ENCODE measurements at places on chromosomes 6 and 20.

DNA sequence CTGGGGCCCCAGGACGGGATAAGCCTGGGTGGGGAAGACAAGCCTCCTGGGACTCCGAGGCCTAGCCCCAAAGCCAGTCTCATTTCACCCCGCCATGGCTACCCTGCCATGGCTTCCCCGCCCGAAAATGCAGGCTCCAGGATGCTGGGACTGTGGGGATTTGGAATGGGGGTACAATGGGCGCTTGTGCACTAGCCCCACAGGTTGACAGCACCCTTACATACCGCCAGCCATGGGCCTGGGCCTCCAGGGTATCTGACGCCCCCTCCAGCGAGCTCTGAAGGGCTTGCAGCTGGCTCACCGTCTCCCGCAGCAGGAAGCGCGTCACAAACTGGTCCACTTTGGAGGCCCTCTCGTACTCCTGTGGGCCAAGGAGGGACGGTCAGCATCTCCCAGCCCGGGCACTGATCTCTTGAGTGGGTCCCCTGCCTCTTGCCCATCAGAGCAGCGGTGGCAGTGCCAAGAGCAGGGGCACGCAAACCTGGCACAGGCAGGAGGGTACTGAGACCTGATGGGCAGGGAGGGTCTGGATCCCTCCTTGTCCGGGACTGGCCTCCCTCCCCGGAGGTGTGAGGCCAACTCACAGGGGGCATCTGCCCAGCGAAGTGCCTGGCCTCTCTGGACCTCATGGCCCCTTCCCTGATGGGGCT lies 2.0 kb upstream of the C20orf144 start:
- no peak for DNase-seq

GRCh38 chr6:150741633-150742200 lies 123.8 kb upstream of the MTHFD1L start:
- no peak for DNase-seq

DNA sequence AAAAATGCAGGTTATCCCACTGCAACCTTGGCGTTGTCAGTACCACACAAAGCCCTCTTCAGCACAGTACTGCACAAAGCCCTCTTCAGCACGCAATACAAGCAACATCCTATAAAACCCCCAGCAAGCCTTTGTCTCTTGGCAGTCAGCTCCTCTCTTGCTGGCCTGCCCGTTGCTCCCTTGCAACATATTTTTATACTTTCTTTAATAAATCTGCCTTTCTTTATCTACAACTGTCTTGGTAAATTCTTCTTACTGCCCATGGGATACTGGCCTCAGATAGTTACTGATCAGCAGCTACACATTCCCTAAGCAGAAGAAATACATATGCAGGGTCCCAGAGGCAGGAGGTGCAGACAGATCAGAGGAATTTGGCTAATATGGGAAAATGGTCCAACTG lies 70.5 kb upstream of the MAP3K4 start:
- no peak for DNase-seq

GRCh38 chr6:145836170-145836569 lies 21.6 kb upstream of the FBXO30 start:
- no peak for DNase-seq

GRCh38 chr6:47196113-47196512 lies 113.6 kb downstream of the TNFRSF21 start:
- DNase-seq = no peak

DNA sequence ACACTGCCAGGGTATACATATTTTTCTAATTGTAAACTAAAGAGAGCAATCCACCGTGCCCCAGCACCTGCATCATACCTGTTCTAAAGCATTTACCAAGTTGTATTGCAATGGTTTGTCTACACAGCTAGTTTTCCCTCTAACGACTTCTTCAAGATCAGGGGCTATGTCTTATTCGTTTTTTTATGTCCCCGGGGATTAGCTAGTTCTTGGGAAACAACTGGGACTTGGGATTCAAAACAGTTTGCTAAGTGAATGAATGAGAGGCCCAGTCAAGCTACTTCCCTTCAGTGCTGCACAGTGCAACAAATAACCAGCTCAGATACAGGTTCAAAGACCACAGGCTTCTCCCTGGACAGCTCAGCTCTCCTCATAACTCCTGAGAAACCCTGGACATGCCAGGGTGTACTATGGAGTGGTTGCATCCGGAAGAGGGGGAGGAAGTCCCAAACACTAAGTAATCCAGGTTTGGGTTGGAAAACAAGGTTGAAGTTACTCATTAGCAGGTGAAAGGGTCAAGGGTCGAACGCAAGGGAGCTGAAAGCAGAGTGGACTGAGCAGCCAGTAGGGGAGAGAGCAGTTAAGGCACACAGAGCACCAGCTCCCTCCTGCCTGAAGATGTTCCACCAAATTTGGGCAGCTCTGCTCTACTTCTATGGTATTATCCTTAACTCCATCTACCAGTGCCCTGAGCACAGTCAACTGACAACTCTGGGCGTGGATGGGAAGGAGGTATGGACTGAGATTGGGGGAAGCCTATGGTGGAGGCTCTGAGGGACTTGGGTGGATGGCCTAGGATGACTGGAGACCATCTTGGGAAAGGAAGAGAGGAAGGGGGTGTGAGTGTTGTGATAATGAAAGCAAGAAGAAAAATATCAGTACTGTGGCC lies at the start of gene APOM:
Gene APOM (plus strand): TSS at position 546 of the 889 bp plus-strand sequence. CDS start 73 bp downstream, at position 619.
- no peak for DNase-seq

GRCh38 chr6:35514587-35514986 lies 1.9 kb upstream of the TULP1 start:
- DNase-seq = no peak

DNA sequence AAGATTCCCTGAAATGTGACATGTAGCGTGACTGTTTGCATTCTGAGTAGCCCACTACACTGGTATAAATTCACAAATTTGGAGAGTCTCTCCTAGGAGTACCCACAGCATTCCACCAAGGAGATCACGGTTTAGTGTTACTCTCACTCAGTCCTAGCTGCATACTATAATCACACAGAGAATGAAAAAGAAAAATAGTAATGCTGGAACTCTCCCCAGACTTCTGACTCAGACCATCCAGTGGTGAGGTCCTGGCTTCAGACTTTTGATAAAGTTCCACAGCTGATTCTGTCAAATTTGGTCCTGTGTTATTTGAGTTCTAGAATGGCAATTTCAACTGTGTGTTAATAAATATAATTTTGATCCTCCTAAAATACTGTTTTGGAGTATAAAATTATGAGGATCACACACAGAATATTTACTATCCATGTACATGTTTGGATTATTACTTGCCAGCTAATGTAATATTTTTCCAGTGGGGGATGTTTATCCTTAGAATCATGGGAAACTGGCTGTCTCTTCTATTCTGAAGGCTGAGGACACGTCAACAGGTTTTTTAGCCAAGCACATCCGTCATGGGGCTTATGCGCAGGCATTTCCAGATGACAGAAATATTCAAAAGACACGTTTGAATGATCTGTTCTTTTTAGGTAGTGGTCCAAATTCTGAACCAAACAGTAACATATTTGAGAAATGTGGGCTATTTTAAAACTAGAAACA lies 5.1 kb upstream of the KIAA0408 start:
- no peak for DNase-seq

- DNase-seq = no peak
Observed at GRCh38 chr20:833121-833449, 430 bp upstream of the FAM110A start.

- no peak for DNase-seq
Observed at GRCh38 chr20:41505184-41505583, 113.0 kb downstream of the CHD6 start.
